ENCODE measurements at places on chromosomes 3 and 15.

GRCh38 chr3:45537616-45537969, 57.0 kb upstream of the LIMD1 start:
- DNase-seq, result no peak

DNA sequence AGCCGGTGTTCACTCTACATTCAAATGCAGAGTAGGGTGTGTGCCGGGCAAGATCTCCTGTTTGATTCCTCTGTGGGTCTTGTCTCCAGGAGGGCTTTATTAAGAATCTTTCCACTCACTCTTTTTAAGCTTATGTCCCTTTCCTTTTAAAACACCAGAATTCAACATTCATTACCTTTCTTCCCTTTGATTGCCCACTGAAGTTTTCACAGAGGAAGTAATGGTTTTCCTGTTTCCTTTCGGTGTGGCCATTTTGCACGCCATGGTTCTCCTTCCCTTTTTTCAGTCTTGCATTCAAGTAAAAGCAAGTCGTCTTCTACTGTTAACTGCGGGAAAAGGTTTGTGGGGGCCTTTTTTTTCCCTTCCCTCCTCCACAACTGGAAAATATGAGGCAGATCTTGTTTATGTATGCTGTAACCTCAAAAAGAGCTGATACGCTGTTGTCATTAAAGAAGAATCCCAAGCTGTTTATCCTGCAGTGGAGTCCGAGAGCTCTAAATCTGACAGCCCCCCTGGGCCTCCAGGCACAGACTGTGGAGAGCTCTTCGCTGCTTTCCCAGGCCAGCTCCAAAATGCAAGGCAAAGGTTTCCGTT, 40.5 kb downstream of the FILIP1L start:
- no peak for DNase-seq

DNA sequence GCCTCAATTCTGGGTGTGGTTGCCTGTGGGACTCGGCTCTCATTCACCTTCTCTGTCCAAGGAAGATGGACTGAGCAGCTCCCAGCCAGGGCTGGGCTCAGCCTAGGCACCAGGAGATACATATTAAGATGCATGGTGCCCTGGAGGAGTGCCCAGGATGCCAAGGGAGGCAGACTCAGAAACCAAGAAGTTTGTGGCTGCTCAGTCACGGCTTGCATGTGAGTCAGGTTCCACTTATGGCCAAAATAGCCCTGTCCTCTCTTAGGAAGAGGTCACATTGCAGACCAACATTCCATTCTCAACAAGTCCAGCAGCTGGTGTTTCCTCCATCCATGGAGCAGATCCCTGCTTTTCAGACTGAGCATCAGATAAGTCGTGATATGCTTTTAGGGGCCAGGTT, 21.8 kb downstream of the CDCP1 start:
- no peak for DNase-seq

DNA sequence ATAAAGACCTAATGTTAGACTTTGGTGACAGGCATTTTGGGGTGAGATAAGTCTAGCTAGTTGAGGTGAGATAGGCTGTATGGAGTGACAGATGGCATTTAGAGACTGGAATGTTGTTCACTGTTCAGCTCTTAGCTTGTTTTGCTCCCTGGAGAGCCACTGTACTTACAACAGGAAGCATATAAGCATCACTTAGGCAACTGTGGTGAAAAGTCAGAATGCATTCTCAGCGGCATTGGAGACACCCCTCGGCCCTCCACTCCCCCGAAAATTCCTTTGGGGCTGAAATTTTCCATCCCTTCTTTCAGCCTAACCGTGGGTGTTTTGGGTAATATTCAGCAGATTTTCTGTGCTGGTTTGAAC, 73.4 kb downstream of the SLCO3A1 start:
- no peak for DNase-seq

GRCh38 chr15:83275412-83275811, 9.1 kb downstream of the BNC1 start:
- no peak for DNase-seq

DNA sequence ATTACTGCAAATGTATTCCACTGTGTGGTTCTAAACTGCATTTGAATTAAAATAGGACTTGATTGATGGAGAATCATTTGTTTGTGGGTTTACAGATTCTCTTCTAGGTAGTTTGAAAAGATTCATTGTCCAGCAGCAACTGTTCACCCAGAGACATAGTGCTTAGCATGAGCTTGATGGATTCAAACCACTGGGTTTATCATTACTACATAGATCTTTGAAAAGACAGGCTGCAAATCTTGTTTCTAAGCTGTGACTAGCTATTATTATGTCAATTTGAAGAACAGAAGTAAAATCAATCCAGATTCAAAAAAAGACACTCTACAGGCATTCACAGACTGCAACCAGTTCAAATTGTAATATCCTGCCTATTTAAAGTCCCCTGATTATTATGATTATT, 49.8 kb downstream of the MBNL1 start:
- no peak for DNase-seq

- DNase-seq, result no peak
Measured at GRCh38 chr3:177522051-177522450, 324.8 kb upstream of the TBL1XR1 start.

GRCh38 chr15:88083811-88084760, 172.5 kb downstream of the NTRK3 start:
- no peak for DNase-seq

DNA sequence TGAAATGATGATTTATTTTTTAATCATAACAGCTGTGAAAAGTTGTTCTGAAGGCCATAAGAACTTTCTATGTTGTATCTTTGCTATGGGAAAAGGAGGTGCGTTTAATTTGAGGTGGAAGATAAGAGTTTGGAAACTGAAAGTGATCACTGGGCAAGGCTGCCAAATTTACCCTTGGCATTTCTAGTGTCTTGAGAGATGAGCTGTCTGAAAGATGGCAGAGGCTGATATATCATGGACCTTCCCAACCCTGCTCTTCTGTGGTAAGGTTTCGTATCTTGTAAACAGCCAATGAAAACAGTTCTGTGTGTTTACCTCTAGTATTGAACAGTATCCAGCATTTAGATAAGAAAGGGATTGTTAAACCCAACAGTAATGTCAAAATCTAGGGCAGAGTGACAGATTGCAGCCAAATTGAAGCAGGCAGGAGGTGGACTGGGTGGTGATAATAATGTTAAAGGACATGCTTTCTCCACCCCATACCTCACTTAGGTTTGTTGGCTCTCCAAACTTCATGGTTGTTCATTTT, 15.8 kb upstream of the NFKBIZ start:
- no peak for DNase-seq

- DNase-seq, result peak; percentile 67
Measured at GRCh38 chr3:30768703-30769550, 125.5 kb downstream of the GADL1 start.

GRCh38 chr3:177721864-177722785, 524.8 kb upstream of the TBL1XR1 start:
- no peak for DNase-seq

GRCh38 chr3:120587332-120587975, 8.7 kb upstream of the NDUFB4 start:
- DNase-seq, result no peak

DNA sequence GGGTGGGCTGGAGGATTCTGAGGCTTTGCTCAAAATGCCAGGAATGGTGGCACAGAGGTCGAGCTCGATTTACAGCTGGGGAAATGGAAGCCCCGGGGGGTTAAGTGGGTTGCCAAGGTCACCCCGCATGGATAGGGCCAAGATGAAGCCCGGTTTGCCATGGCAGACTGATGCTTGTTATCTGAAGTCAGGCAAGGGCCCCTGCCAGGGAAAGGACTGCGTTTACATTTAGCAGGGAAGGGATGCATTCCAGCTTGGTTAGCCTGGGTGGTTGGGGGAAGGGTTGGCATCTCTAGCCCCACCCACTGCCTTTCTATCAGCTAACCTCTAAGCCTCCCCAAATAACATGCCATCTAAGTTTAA, 79.0 kb downstream of the RPLP1 start:
- no peak for DNase-seq

DNA sequence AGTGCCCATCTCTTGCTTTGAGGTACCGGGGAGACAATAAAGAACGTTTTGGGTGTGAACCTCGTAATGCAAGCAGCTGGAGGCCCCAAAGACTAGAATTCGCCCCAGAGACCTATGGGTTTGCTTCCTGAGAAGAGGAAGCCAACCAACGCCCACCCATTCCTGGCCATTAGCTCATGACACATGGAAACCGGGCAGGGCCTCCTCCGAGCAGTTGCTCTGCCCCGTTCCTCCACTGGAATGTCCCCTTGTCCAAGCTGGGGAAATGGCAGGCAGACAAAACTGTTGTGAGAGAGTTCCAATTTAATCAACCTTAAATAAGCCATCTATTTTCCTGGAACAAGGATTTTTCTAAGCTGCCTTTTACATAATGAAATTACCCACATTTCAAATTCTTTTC, 250.9 kb upstream of the IGF1R start:
- no peak for DNase-seq

DNA sequence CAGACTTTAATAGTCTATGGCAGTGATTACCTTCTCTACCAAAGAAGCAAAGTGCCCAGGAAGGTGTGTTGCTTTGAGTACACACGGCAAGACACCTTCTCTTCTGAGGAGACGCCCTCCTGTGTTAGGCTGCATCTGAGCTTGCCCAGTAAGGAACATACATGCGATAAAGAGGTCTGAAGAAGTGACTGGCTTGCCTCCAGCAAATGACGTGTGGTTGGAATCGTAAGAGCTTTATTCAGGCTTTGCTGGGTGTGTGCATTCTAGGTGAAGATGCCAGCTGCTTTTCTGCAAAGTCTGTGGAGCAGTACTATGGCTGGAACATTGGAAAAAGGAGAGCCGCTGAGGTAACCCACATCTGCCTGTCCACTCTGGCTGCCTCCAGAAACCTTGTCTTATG, 22.4 kb downstream of the MAP6D1 start:
- no peak for DNase-seq

DNA sequence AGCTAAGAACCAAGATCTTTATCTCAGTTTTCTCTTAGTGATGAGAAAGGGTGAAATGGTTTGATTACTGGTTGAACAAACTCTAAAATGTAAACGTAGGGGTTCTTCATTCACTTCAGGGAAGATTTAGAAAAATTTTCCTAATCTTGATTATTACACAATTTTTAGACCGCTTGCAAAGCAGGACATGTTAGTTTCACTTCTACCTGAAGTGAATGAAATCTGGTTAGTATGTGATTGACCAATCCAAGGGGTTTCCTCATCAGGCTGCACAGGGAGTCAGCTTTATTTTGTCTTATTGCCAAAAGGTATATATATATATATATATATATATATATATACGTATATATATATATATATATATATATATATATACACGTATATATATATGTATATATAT, 740.4 kb downstream of the TUSC7 start:
- no peak for DNase-seq

DNA sequence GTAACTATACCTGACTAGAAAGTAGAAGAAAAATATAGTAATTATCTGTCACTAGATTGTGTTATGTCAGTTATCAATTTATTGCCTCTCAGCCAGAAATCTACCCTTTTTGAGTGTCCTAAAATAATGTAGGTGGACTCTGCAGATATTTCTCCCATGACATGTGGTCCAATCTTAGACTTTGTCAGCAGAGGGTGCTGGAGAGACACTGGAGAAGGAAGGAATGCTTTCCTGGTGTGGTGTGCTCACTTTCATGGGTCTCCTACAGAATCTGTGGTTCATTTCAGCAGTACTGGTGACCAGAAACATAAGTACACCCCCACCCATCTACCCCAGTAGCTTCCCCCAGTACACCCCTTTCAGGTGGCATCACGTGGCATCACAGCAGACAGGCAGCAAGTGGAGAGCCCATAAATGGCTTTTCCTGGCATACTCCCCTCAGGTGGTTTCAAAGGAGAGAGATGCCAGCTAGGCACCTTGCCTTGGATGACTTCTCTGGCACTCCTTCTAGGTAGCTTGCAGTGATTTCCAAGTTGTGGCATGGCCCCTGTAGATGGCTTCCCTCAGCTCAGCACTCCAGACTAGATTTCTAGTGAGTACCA, 114.7 kb downstream of the GADL1 start:
- DNase-seq, result no peak

DNA sequence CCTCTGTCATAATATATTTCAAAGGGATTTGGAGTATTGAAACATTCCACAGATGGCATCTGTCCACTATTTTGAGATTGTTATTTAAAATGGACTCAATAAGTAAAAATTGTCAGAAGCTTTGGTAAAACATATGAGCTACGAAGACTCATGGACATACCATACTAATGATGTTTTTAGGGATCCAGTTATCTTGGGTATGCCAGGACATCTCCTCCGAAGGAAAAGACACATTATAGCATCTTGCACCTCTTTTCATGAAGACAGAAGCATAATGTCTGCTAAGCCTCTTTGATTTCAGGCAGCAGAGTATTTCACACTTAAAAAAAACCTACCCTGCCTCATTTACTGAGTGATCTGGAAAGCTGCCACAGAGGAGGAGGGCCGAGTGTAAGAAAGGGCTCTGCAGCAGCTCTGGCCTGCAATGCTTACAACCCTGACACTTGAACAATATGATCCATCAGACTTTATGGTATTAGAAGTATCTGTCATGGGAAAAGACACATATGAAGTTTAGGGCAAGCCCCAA, 284.8 kb downstream of the TUSC7 start:
- no peak for DNase-seq

- DNase-seq, result no peak
Measured at GRCh38 chr3:192929146-192929545, 11.5 kb upstream of the MB21D2 start.

GRCh38 chr15:26712335-26712734, 60.5 kb downstream of the GABRB3 start:
- DNase-seq, result no peak

DNA sequence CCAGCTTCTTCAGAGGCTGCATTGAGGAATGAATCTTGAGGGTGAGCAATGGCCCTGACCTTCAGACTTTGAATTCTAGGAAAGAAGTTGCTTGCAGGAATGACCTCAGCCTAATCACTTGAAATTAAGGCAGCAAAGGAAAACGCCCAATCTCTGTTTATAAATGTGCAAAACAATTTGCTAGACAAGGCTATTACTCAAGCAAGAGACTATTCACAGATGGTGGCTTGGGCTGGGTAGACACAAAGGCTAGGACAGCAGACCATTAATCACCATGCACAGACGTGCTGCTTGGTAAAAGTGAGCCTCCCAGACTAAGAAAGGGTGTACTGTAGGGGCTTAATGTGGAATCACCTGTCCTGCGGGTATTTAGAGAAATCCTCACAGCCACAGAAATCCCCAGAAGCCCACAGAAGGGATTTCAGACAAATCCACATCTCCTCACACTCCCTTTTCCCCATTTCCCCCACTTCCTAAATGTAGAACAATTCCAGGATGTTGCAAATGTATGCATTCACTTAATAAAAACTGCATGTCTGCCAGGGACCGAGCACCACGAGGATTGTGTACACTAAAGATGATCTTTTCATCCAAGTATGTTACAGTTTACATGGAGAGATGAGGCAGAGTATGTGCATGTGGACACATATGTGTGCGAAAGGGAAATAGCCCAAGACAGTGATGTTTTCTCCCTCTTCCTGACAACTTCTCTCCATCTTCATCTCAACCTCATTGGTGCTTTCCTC, 259.5 kb downstream of the THSD4 start:
- DNase-seq, result no peak

GRCh38 chr15:85500060-85500708, 119.8 kb downstream of the AKAP13 start:
- DNase-seq, result no peak

Data from stimulated activated CD4-positive, alpha-beta T cell treated with anti-CD3 and anti-CD28 coated beads, Interleukin-12 subunit alpha, Interleukin-12 subunit beta, amount 100 ng/mL, for 48 hours (primary cell).